Germinal center (tissue), 1 donor: ENCODE measurements at places on chromosomes 6 and 20.

GRCh38 chr6:155580904-155581303, 125.3 kb upstream of the NOX3 start:
- DNase-seq = no peak

DNA sequence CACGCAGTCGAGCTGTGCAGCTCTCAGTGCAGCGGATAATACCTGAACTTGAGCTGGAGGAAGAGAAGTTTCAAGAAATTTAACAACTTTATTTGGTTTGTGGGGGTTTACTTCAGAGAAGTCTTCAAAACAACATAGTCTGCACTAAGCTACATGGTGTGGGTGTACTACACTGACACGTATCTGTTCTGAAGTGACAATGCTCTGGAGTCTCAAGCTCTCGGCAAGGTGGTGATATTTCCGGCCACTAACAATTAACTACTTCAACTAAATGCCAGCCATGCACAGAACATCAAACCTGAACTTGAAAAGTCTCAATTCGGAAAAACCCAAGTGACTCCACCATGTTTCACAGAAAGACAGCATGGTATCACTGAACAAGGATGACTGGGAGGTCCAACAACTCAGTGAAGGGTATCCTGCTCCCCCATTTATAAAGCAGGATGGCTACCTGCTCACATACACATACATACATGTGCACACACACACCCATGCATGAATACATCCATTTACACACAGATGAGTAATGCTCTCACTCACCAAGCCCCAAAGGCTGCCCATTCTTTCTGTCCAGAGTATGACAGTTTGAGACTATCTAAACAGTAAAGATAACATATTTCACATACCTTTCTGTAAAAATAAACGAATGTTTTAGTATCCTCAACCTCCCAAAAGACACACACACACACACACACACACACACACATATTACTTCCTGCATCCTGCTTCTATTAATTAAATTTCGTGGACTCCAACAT, 15.4 kb upstream of the ANKRD60 start:
- no peak for DNase-seq

GRCh38 chr6:20948556-20948955, 414.3 kb downstream of the CDKAL1 start:
- no peak for DNase-seq

GRCh38 chr20:64111841-64112641, 4.7 kb upstream of the NPBWR2 start:
- DNase-seq = no peak

GRCh38 chr6:163355426-163355991, 59.0 kb upstream of the QKI start:
- DNase-seq = peak; percentile 8

DNA sequence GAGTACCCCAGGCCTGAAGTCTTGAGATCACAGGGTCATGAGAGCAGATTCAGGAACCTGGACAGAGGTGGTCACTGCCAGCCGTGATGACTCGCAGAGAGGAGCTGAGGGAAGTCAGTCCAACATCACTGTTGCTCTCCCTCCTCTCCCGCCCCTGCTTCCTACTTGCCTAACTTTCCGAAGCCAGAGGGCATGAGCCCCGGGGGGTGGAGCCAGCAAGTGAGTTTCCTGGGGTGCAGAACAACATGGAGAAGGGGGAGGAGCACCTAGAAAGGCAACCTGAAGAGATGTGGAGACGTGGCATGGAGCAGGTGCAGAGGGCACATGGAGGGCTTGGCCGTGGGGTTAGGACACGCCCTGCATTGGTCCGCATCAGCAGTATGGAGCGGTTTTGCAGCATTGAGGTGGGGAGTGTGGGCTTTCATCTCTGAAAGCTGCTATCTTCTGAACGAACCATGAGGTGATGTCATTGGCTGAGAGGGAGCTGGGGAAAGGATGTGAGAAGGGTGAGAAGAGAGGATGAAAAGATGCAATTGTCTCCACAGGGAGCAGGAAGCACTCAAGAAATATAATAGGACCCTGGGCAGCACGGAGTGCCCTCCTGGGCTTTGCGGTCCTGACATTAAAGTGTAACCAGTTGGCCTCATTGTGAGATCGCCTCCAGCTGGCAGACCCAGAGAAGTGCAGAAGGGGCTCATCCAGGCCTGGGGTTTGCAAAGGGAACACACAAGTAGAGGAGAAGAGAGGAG, 25.0 kb downstream of the GDAP1L1 start:
- DNase-seq = no peak

- no peak for DNase-seq
These were observed 86.8 kb downstream of the CDK19 start for GRCh38 chr6:110728501-110728900.

GRCh38 chr20:23503649-23504048, 12.7 kb downstream of the CST8 start:
- no peak for DNase-seq

DNA sequence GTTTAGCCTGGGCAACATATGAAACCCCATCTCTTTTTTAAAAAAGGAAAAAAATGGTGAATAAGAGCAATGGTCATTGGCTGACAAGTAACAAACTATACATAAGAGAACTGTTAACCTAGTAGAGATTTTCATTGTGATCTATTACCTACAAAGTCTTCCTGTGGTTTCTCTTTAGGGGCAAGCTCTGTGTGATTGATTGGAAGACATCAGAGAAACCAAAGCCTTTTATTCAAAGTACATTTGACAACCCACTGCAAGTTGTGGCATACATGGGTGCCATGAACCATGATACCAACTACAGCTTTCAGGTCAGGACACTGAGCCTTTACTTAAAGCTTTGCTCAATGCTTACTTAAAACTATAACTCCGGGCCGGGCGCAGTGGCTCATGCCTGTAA, 19.2 kb downstream of the MGME1 start:
- no peak for DNase-seq

GRCh38 chr6:135994857-135995544, 143.5 kb downstream of the PDE7B start:
- DNase-seq = no peak

- no peak for DNase-seq
These were observed 96.4 kb upstream of the SLC22A23 start for GRCh38 chr6:3553254-3553653.

GRCh38 chr6:119077643-119078375, 655 bp downstream of the FAM184A start:
- peak; percentile 55 for DNase-seq

DNA sequence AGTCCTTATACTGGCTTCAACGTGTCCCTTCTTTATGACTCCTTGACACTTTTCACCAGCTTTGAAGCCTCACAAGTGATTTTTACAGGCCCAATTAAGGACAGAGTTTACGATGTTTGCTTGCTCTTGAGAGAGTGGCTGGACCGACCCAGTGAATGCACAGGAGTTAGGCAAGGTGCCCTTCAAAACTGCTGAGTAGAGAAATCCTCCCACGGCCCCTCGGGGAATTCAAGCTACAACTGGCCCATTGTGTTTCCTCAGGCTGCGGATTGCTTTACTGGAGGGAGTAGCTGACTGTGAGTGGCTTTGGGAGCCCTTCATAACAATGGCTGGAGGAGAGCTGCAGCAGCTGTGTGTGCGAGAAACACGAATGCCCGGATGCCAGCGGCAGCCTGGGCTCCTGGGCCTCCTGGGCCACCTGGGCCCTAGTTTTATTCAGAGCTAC, 50.0 kb downstream of the SGK1 start:
- DNase-seq = no peak

DNA sequence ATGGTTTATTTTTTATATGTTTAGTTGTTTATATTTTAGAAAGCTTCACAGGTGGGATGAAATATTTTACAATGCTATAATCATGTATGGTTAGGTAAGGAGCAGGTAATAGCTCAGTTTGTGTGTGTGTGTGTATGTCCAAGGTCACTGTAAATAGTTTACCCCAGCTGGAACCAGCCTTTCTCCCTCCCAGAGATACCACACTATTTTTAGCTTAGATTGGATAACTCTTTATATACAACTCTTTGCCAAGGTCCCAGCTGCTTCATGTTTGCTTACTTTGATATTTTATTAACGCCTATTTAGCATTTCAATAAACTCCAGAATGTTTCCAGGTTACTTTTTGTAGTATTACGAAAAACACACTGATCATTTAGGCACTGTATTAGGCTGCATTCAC, 1.8 kb upstream of the PEX7 start:
- no peak for DNase-seq

GRCh38 chr6:33828764-33829731, 25.2 kb upstream of the MLN start:
- DNase-seq = no peak

GRCh38 chr6:163243083-163243482, 171.4 kb upstream of the QKI start:
- DNase-seq = no peak

- no peak for DNase-seq
These were observed 10.2 kb downstream of the TREML2 start for GRCh38 chr6:41190791-41191190.
